ENCODE measurements at places on chromosomes 6 and 20.

DNA sequence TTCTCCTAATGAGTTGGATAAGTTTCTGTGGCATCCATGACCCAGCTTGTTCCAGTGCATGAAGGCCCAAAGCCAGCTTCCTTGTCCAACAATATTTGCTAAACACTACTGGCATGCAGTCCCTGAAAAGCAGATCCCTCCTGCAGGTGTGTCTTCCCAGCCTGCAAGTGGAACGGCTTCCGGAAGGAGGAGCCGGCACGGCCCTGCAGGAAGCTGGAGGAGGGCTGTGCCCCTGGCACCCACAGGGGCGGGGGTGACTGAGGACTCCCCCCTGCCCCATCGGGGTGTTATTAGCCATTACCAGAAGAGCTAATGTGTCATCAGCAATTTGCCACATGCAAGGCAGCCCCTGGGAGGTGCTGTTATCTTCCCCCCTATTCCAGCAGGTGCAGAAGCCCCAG, 27.4 kb downstream of the NPEPL1 start:
- DNase-seq: no peak

GRCh38 chr20:37920270-37920669, 17.3 kb downstream of the VSTM2L start:
- DNase-seq: no peak

DNA sequence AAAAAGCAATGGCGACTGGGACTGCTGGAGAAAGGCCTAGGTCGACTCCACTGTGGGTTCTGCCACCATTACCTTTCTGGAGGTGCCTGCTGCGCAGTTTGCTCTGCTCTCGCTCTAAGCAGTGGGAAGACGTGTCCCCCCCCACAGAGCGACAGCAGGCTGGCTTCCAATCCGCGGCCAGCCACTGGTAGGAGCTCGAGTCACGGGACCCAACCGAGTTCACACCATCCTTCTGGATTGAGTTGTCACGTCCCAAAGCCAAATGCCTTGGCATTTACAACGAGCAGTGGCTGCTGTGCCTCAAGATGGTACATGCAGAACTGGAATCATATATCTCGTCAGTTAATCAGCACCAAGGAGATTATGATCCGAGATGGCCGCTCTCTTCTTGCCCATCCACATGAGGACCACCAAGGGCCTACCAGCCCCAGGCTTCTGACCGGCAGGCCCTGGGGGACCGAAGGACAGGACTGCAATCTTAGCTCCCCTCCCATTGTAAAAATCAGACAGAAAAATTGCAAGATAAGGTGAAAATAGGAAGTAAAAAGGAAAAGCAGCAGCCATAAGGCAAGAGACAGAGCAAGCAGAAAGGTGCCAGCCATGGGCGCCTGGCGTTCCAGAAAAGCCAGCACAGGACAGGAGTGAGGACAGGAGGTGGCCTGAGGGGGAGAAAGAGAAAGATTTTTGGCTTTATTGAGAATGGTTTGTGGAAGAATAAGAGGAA, 74.4 kb downstream of the TRAM2 start:
- DNase-seq: no peak

- no peak for DNase-seq
Observed at GRCh38 chr20:63042448-63043071, 35.8 kb upstream of the BHLHE23 start.

DNA sequence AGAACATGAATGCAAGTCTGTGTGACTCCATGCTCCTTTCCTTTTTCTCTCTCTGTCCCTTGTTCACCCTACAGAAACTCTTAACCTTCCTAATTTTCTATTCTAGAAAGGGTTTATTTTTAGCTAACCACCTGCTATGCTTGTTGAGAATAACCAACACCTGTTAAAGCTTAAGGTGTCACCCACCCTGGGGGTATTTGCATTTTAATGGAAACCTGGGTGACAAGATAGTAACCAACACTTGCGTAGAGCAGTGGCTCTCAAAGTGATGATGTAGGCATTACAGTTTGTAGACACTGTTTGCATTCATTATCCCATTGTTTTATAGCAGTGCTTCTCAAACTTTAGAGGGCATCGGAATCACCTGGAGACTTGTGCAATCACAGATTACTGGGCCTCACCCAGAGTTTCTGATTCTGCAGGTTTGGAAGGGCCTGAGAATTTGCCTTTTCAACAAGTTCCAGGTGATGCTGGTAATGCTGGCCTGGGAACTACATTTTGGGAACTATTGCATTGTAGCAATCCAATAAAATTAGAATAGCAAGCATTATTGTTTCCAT, 114.4 kb upstream of the ARMC2 start:
- DNase-seq: no peak

DNA sequence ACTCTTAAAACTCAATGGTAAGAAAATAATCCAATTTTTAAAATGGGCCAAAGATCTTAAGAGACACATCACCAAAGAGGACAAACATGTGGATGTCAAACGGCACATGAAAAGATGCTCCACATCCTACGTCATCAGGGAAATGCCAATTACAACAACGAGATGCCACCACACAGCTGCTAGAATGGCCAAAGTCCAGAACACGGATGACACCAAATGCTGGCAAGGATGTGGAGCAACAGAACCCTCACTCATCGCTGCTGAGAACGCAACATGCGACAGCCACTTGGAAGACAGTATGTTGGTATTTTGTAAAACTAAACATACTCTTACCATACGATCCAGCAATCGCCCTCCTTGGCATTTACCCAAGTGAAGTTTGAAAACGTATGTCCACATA, 132.8 kb upstream of the CDH4 start:
- no peak for DNase-seq

DNA sequence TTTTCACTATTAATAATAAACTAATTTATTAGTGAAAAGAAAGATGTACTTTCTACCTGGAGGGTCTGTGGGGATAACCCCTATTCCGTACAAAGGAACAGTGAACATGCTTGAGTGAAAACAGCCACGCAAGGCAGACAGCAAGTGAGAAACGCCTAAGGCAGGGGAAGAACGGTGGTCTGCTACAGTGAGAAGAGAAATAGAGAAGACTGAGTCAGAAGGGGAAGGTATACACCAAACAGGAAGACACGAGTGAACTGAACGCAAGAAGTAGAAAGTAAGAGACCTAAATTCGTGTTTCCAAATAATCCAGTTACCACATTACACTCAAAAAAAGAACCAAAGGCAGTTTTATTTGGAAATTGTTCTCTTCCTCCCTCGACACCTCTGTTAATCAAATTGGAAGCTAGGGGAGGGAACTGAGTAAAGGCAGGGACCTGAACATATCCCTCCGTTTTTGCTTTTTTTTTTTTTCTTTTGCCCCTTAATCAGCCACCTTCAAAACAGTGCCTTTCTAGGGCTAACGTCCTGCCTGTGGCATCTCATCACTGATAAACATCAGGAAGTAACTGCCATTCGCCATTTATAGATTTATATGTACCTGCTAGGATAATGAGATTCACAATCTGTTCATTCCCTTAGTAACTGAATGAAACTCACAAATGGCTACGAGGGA, 48.9 kb downstream of the ATXN1 start:
- no peak for DNase-seq

GRCh38 chr6:36954262-36954931, at the start of gene PI16:
TSS of gene PI16 (plus strand) at chr6:36954738. CDS start at chr6:36954761, 23 bp downstream.
- no peak for DNase-seq

GRCh38 chr6:24431045-24431451, 28.3 kb downstream of the MRS2 start:
- DNase-seq: no peak

DNA sequence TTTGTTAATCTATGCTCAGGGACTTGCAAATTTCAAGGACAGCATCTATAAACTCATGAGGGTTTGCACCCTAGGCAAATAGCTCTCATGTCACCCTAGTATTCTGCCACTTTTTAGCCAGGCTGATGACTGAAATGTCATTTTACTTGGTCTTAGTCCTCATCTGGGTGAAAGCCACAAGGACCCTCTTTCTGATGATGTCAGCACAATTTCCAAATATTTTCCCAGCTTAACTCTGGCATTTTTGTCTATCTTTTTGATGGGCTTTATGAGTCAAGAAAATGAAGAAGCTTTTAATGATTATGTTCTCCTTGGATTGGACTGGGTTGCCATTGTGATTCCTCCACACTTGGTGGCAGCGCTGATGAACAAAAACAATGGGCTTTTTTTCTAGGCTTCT, 420.1 kb upstream of the BTBD3 start:
- no peak for DNase-seq

GRCh38 chr20:31822421-31823330, 3.5 kb downstream of the MYLK2 start:
- peak; percentile 61 for DNase-seq

GRCh38 chr20:43583133-43583864, 7.4 kb upstream of the IFT52 start:
- no peak for DNase-seq

DNA sequence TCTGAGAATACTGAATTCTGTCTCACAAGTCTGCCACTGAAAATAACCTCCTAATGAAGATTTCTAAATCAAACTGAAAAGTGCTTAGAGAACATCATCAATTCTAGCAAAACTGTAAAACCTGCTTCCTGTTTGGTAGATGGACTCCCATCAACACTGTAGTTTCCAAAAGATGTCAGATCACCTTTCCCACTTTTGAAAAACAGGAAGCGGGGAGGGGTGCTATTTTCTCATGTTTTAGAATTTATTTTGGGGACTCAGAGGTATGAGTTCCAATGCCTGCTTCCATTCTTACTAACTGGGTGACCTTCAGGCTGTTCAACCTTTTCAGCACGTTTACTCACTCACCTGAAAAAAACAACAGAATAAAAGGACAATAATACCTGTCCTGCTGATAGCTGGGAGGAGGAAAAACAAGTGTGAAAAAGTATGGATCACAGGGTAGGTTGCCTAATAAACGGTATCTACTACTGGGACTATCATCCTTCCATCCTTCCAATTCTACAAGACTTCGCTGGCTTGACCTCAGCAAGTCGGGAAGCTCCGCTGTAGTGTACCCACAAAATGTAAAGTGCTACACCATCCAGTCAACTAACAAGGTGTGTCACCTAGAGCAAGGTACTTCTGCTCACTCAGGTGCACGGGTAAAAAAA, 1.1 kb downstream of the ATP5F1E start:
- no peak for DNase-seq

GRCh38 chr20:41063442-41063841, 34.8 kb downstream of the TOP1 start:
- DNase-seq: no peak

DNA sequence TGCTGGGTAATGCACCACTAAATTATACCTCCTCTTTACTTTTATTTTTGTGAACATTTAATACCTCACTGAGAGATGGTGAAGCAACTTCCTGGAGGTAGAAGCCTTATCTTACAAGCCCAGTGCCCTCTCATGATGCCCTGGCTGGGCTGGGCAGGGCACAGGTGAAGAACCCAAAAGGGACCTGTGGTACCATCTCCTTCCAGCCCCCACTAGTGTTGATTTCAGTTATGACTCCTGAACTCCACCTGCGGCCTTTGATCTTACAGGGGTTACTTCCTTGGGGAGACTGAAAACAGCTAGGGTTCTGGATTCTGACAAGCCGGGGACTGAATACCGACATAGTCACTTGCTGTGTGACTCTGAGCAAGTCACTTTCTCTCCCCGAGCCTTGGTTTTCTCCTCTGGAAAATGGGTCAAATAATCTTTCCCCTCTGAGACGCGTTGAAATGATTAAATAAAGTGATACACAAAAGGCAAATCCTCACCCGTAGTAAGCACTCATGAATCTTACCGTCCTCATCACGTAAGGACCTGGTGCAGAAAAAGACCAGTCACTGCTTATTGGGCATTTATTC, 1.2 kb downstream of the SLC13A3 start:
- no peak for DNase-seq

DNA sequence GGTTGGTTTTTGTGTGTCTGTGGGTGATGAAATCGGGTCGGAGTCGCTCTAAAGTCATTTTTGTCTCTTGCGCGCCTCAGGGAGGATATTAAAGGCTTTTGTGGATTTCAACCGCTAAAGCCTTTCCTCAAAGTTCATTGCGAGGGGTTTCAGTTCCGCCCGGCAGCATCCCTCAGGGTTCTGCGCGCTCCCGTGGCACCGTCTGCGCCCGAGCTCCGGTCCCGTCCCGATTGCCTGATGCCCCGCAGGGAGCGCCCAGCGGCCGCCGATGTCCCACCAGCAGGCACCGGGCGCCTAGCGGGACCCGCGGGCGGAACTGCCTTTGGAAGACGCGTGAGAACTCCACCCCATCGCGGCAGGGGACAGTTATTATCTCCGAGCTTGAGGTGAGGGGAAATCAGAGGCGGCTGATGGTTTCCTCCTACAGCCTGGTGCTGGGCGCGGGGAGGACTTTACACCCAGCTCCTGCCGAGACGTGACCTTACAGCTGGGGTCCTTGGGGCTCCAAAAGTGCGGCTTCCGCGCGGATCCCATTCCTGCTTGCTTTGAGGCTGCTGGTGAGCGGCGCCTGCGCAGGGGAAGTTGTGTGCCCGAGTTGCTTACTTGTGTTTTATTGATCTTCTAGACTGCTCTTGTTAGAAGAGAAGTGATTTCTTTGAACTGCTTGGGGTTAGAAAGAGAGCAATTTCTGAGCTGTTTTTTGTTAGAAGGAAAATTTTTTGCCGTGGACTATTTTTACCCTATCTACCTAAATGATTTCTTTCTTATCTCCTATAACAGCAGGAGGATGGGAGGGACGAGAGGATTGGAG, 27.1 kb downstream of the ULBP1 start:
- no peak for DNase-seq

- no peak for DNase-seq
Observed at GRCh38 chr6:132648356-132648755, 10.6 kb downstream of the TAAR1 start.

GRCh38 chr6:121482004-121482693, 46.7 kb downstream of the GJA1 start:
- DNase-seq: no peak

DNA sequence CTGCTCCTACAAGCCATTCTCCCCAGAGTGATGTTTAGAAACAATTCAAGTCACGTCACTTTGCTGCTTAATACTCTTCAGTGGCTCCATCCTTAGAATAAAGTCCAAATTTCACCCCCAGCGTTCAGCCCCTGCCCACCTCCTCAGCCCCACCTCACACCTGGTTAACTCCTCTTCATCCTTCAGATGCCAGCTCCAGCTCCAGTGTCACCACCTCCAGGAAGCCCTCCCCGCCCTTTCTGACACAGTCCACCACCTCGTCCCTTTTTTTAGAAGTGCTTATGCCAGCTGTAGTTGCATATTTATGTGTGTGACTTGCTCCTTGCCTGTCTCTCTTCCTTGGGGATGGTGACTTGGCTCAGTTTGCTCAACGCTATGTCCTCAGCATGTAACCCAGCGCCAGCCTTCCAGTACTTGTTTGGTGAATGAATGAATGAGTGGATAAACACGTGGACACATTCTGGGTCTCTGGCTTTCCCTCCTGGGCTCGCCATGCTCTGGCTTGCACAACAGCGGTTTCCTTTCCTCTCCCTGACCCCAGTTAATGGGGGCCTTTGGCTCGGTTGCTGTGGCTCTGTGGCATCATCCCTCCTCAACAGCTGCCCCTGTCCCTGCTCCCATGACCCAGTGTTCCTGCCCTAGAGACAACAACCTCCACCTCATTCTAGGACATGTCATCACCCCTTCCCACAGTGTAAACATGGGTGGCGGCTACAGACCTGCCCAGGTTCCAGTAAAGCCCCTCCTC, 3.7 kb upstream of the IP6K3 start:
- DNase-seq: no peak

GRCh38 chr20:58008413-58008812, 220.0 kb downstream of the ANKRD60 start:
- DNase-seq: no peak

- DNase-seq: no peak
Observed at GRCh38 chr20:15925376-15925775, 647.9 kb downstream of the KIF16B start.

GRCh38 chr20:51062065-51062464, 39.2 kb upstream of the KCNG1 start:
- DNase-seq: no peak

- DNase-seq: no peak
Observed at GRCh38 chr6:160167604-160168399, 46.2 kb downstream of the SLC22A1 start.

- DNase-seq: no peak
Observed at GRCh38 chr6:94680669-94681212, 896.6 kb upstream of the MANEA start.
